ENCODE measurements at places on chromosomes 2 and 18.

- no peak for DNase-seq
Measured at GRCh38 chr18:34695310-34695709, 14.8 kb upstream of the DTNA start.

DNA sequence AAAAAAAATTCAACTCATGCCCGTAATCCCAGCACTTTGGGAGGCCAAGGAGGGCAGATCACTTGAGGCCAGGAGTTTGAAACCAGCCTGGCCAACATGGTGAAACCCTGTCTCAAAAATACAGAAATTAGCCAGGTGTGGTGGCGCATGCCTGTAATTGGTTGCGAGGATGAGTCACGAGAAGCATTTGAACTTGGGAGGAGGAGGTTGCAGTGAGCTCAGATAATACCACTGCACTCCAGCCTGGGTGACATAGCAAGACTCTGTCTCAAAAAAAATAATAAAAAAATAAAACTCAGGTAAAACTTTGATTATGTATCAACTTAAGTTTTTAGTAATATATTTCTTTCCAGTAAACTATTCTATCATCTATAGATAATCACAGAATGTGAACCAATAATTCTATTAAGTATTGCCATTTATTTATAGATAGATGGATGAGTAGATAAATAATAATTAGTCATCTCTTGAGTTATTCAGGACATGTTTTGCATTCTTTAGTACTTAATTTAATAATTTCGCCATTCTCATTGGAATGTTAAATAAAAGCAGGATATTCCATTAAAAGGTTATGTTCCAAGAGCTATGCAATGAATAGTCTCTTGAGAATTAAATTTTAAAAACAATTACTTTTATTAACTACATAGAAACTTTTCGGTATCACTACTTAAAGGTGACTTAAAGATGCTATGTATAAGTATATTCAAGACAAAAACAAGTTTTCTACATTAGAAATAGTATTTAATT is 48.7 kb downstream of the WDPCP start:
- no peak for DNase-seq

DNA sequence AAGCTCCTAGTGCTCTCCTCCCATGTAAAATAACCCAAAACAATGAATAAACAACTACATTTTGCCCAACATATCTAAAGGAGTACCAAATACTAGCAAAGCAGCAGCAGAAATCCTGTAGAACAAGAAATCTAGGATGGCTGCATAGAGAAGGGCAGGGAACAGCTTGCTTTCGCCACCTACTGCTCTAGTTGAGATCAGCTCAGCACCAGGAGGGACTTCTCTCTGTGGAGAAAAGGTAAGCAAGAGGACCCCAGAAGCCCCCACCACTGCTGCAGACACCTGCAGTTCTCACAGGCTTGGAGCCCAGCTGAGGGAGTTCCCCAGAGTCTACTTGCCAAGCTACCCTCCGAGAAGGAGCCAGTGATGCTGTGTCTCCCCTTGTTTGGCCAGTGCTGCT is 243.0 kb upstream of the CHST9 start:
- no peak for DNase-seq

GRCh38 chr2:110679337-110679707 is 1.5 kb upstream of the BUB1 start:
- DNase-seq, result no peak

GRCh38 chr2:11553661-11554398 is 20.0 kb downstream of the GREB1 start:
- no peak for DNase-seq

DNA sequence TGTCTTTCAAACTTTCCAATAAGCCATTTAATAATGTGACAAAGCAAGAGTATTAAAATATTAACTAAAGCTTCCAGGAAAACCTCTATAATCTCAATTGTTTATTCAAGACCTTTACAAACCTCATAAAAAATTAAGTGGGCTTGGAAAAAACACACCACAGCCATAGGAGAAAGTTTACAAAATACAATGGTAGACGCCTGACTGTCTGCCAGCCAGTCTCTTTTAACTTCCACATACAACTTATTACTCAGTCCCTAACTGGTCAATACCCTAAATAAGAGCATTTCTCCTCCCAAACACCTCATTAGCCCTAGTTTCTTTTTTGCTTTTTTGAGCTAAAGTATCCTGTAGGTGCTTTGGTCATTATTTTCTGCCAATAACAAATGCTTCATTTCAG is 247.4 kb upstream of the CYP26B1 start:
- DNase-seq, result no peak

DNA sequence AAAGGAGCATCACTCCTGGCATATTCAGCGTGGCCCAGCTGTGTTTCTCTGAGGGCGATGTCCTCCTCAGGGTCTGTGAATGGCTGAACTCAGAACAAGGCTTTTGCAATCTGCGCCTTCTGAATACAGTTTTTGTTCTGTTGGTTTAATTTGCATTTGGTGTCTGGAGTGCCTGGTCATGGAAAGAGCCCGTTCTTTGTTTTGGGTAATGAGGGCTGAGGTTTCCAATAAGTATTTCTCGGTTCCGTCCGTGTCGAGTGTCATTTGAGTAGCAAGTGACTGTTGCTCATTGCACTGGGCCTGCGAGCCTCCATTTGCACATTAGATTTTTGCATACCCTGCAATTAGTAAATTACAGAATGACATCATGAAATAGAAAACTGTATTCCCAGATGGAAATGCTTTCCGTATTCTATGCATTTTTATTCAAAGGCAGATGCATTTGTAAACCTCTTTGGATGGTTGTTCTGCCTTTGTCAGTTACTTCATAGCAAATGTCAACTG is 57.3 kb downstream of the NEDD4L start:
- DNase-seq, result no peak

GRCh38 chr2:239246723-239247122 is 154.1 kb downstream of the HDAC4 start:
- DNase-seq, result no peak

GRCh38 chr2:113240915-113241911 is 37.5 kb downstream of the PAX8 start:
- DNase-seq, result no peak

DNA sequence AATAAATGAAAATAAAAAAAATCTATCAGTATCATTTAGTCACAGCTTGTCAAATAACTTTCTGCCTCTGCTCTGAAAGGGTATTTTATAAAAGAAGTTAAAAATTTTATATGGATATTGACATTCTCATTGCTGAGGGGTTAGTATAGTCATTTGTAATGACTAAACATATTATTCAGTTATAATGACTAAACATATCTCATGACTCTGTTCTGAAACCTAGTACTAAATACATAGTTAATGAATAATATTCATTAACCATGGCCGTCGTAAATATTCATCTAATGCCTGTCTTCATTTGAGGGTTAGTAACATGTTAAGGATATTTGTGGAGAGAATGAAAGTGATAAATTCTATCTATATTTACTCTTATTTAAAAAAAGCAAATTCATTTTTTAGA is 69.1 kb upstream of the MAP4K3 start:
- DNase-seq, result no peak

DNA sequence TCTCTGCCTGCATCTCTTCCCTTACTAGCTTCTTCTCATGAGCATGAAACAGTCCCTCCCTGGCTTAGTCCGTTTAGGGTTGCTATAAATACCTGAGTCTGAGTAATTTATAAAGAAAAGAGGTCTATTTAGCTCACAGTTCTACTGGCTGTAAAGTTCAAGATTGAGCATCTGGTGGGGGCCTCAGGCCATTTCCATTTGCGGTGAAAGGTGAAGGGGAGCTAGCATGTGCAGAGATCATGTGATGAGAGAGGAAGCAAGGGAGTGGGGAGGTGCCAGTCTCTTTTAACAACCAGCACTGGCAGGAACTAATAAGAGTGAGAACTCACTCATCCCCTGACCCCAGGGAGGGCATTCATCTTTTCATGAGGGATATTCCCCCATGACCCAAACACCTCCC is 26.8 kb downstream of the RHBDD1 start:
- DNase-seq, result no peak

- DNase-seq, result no peak
Measured at GRCh38 chr18:22567794-22568193, 150.1 kb upstream of the CTAGE1 start.

GRCh38 chr2:12167525-12168317 is 421.3 kb downstream of the LPIN1 start:
- peak; percentile 6 for DNase-seq

GRCh38 chr2:99478632-99479031 is 11.2 kb downstream of the REV1 start:
- no peak for DNase-seq
